ENCODE measurements at places on chromosomes 1 and 21.

- no peak for DNase-seq
Measured at GRCh38 chr1:51061231-51061918, 40.7 kb upstream of the C1orf185 start.

DNA sequence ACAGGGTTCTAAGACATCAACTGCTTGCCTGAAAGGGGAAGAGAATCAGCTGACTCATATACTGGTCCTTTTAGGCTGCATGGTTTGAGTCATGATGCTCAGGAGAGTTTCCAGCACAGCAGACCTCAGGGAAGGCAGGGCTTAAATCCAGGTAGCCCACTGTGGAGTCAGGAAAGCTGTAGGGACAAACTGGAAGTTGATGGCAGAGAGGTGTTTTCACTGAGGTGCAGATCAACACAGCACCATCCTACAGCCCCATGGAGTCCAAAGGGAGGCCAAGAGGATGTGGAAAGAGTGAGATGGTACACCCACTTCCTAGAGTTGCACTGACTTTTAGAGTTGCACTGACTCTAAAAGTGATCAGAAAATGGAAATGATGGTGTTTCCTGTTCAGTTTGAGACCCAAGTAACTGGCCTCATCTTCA is 252.4 kb upstream of the DUSP10 start:
- no peak for DNase-seq

DNA sequence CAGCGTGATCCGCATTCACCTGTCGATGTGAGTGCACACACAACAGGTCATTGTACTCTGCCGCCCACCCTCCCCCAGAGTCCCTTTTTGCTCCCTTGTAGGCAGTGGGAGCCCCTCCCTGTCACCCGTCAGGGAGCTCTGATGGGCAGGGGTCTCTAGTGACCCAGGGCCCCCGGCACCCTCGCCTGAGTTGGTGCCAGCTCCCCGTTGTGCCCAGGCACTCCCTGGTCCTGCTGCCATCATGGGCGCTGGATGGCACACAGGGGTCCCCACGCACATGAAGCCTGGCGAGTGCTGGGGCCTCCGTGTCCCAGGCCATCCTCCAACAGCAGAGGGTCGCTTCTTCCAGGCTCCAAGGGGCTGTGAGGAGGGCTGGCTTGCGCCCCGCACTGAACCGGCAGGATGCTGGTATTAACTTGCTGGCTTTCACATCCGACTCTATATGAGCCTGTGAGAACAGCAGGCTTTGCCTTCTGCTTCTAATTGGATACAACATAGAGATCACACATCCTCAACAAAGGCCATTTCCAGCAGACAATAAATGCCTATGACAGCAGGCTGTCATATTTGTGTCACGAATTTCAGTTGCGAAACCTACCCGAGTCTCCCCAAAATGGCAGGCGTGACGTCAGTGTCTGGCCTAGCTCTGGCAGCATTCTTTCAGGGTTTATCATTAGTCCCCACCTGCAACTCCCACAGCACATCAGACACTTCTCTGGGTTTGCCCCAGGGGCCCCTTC is 35.4 kb downstream of the KIAA1614 start:
- no peak for DNase-seq

DNA sequence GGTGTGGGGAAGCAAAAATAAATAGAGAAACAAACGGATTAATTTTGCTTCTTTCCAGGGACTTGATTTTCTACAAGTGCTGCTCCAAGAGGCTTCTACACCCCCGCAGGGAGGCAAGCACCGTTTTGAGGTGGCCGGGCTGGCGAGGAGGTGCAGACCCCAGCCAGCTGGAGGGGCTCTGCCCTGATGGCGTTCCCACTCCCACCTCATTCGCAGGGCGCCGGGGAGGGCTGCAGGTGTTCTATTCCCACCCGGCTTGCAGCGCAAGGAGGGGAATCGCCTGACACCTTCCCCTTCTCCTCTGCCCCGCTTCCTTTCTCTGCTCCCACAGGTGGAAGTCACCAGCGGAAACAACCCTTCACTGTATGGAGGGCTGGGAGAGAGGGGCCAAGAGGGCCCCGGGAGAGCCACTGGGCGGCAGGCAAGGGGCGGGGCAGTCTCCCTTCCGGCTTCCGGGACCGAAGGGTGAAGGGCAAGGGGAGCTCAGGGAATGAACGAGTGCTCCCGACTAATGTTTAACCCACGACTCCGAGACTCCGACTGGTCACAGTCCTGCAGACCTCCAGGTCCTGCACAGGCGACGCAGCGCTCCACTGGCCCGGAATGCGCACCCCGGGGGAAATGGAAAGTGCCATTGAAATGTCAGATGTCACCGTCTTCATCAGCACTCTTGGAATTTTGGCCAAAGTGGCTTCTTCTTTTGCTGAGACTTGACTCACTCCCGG is 29.1 kb downstream of the TEX35 start:
- peak; percentile 14 for DNase-seq

DNA sequence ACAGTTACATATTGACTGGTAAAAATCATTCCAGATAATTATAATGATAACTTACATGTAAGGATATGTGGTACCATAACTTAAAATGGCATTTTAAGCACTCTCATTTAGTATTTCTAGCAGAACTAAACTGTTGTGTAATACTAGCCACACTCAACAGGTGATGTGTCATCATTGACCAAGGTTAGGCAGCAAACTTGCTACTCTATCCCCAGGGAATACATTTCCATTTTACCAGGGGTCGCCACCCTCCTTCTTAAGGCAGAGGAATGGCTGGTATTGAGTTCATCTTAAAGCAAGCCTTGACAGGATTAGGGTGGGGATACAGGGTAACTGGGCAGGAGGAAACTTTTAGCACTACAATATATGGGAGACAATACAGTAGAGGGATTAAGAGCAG is 259.8 kb upstream of the CAMK1G start:
- DNase-seq = no peak

DNA sequence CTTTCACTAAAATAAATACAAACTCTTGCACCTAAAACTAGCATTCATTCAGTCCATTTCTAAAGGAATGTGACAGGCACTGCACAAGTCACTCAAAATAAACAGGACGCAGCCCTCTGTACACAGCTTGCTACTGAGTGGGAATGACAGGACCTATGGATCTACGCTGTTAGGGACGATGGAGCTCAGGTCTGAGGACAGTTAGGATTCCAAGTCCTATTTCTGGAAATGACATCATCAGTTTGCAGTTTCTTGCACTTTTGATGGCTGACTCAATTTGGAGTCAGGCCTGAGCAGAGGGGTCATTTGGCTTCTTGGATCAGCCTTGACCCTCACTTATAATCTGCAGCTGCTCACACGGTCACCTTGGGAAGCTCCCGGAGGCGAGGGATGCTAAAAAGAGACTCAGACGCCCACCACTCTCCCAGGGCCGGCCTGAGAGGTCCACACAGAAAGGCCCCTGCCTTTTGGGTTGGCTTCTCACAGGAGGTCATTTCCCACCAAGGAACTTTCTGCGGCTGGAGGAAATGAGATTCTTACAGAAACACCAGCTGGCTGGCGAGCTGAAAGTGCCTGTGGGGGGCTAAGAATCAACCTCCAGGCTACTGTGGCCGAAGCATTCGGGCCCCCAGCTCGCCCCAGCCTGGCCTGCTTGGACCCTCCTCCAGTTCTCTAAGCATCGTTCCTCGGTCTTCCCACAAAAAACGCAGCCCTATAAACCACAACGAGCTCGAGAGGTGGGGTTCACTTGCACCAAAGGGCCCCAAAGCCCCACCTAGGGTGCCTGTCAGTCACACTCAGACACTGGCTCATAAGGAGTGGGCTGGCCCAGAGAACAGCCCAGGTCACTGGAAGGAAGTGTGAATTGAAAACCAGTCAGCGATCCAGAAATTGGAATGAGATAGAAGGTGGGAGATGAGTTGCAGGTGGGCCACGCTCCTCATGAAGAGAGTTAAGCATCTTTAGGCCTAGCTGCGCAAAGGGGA is 8.9 kb upstream of the PDE9A start:
- no peak for DNase-seq

- DNase-seq = no peak
Measured at GRCh38 chr1:165650981-165651625, 20.1 kb downstream of the MGST3 start.

DNA sequence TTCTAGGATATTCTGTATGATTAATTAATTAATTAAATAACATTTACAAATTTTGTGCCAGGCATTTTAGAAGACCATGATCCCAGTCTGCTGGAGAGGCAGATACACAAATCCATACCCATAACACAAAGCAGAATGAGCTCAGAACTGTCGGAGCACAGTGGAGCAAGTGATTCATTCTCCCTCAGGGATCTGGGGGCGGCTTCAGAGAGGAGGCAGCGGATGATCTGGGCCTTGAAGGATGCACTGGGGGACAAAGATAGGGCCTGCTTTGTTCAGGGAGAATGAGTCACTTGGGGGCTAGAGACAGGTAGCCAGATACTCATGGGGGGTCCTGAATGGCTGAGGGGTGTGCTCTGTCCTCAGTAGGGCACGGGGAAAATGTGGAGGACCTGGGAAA is 50.9 kb upstream of the TRABD2B start:
- no peak for DNase-seq

DNA sequence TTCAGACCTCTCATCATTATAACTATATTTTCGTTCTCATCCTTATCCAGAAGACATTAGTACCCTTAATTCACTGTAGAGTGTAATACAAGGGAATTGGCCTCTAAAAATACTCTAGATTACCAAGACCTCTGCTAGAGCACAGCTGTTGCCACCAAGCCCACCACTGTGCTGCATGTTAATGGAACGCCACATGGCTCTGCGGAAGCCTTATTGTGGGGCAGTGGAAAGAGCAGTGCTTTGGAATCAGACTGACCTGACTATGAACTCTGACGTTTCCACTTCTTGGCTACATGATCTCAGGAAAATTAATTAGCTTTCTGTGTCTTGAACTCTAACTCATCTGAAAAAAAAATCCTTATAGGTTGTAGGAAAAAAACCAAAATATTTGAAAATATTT is 222.1 kb downstream of the LMX1A start:
- DNase-seq = no peak

DNA sequence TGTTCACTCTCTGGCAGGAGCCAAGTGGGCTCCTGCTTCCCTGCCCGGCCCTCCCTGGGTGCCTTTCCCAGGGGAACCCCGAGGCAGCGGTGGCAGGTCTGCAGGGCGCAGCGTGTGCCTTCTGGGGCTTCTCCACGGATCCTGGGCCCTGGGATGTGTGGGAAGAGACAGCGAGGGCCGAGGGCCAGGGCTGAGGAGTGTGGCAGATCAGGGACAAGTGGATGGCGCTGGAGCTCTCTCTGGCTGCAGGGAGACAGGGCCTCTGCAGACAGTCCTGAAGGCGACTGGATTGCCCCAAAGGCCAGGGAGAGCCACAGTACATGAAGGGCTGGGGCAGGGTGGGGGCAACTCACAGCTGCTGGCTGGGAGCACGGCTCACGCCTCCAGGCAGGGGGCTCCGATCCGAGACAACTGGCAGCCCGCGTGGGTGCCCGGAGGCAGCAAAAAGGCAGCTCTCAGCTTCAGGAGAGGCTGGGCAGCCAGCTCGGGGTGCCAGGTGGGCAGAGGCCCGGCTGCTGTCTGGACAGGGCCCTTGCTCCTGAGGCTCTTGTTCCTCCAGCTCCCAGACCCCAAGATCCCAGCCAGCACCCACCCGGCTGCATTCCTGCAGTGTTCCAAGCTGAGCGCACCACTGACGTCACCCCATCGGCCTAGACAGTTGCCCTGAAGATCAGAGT is 16.0 kb downstream of the MORN1 start:
- no peak for DNase-seq

Data from effector CD4-positive, alpha-beta T cell (primary cell).